GDM1 (cell line): ENCODE measurements at places on chromosomes 2 and 18.

- no peak for DNase-seq
Measured at GRCh38 chr18:42185486-42185885, 230.5 kb downstream of the PIK3C3 start.

DNA sequence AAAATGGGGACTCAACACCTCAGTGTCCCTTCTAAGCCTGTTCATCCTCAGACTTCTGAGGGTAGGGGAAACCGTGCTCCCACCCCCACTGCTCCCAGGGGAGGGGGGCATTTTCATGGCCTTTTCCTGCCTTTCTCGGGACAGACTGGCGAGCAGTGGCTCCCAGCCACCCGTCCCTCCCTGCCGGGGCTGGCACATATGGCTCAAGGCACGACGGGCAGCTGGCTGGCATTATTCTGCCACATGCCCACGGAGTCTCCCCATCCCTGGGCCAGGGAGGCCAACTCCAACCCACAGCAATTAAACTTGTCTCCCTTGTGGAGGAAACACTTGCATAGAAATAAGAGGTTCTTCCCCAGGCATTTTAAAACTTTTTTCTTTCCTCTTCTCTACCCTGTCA lies 148.5 kb upstream of the CBLN2 start:
- no peak for DNase-seq

DNA sequence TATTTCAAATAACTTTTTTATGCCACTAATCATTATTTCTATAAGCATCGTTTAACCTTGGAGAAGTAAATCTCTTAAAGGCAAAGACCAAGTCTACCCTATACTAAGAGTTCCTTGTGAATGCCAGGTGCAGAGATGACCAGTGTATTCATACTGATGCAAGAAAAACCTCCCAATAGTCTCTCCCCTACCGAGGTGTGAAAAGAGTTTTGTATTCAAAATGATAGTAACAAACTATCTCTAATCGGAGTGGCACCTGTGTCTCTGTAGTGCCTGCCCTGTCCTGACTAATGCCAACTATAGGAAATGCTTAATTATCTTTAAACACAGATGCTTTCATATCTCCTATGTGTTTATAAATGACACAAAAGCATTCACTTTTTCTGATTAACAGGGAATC lies 798.5 kb downstream of the TRIB2 start:
- DNase-seq = no peak

DNA sequence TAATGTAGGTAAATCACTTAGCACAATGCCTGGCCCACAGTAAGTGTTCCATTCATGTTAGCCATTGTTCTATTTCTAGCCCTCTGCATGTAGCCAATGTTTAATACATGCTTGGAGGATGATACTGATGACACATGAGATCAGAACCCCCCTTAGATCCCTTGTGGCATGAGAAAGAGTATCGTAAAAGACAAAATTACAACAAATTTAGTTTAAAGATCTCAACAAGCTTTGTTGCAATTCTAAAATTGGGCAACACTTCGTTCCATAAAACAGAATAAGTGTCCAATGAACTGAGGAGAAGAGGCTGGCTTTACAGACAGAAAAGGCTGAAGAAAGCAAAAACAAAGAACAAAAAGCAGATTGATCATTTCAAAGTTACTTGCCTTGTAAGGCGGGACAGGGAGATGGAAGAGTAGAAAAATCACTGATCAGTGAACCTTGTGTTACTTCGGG lies 148.7 kb upstream of the SLC1A4 start:
- DNase-seq = no peak

GRCh38 chr2:9249020-9249800 lies 42.6 kb downstream of the ASAP2 start:
- DNase-seq = no peak

GRCh38 chr18:10465174-10465939 lies 10.9 kb downstream of the APCDD1 start:
- DNase-seq = no peak

- no peak for DNase-seq
Measured at GRCh38 chr2:71538656-71539265, 85.4 kb downstream of the DYSF start.

- DNase-seq = no peak
Measured at GRCh38 chr18:8249811-8250210, 359.4 kb upstream of the RAB12 start.

DNA sequence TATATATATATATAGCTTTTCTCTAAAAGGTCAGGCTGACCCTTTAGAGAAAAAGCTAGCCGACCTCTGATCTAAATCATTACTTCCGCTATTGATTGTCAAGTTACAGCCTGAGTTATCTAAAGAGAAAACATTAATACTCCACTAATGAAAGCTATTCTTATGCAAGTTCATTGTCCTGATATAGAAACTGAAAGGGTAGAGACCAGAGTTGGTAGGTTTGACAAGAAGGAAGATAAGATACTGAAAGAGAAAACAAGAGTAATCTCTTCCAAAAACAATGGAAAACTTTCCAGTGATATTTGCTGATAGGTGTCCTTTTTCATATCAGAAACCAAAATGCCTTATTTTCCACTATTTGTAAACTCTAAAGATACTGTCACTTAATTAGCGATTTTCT lies 62.8 kb upstream of the SLC39A10 start:
- no peak for DNase-seq

- no peak for DNase-seq
Measured at GRCh38 chr2:2933426-2933825, 444.2 kb downstream of the EIPR1 start.

- no peak for DNase-seq
Measured at GRCh38 chr2:120346026-120346666, at the start of gene INHBB. INHBB (plus strand) TSS chr2:120346136; CDS start chr2:120346189, 53 bp downstream.

DNA sequence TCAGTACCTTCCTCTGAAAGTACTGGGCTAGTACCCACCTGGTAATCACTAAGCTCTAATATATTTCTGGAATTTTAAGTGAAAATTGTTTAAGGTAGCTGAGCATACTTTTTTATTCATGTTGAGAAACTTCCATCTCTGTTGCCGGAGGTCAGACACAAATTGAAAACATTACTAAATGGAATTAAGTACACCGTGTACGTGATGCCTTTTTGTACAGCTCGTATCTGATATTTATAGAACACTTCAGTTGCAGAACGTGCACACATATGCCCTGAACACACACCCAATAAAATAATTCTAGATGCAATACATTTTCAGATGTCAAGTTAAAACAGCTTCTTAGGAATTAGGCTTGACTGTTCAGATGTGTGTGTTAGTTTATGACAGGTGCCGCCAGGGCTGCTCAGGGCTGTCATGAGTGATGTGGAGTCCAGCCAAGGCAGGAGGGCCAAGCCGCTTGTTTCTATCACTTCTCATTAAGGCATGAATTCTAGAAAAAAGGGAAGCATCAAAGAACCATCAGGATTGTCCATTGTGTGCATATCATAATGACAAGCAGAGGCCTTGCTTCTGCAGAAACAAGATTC lies 80.9 kb upstream of the FOSL2 start:
- DNase-seq = no peak

DNA sequence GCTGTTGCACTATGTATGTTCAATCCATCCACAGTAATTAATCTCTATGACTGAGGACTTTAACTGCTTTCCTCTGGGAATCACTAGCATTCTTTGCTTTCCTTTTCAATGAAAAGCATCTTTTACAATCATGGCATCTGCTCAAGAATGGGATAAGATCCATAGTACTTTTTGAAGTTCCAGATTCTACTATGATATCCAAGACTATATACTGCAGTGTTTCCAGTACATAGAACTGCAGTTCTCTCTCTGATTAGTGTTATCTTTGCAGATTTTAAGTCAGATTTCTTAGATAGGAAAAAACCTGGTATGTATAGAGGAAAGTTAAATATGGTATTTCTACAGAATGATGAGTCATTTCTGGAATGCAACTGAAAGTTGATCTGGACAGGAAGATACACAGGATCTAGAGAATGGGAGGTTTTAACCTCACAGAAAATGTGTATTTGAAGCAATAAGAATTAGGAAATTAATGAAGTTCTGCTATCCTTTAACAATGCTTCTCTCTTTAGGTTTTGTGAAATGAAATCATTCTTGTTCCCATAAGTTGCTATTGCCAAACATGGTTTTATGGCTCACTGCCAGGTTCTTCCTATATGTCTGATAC lies 670.7 kb downstream of the ERBB4 start:
- DNase-seq = no peak
